ENCODE measurements at places on chromosomes 1 and 21.

- no peak for DNase-seq
These were observed 32.2 kb downstream of the WDR4 start for GRCh38 chr21:42847051-42847707.

DNA sequence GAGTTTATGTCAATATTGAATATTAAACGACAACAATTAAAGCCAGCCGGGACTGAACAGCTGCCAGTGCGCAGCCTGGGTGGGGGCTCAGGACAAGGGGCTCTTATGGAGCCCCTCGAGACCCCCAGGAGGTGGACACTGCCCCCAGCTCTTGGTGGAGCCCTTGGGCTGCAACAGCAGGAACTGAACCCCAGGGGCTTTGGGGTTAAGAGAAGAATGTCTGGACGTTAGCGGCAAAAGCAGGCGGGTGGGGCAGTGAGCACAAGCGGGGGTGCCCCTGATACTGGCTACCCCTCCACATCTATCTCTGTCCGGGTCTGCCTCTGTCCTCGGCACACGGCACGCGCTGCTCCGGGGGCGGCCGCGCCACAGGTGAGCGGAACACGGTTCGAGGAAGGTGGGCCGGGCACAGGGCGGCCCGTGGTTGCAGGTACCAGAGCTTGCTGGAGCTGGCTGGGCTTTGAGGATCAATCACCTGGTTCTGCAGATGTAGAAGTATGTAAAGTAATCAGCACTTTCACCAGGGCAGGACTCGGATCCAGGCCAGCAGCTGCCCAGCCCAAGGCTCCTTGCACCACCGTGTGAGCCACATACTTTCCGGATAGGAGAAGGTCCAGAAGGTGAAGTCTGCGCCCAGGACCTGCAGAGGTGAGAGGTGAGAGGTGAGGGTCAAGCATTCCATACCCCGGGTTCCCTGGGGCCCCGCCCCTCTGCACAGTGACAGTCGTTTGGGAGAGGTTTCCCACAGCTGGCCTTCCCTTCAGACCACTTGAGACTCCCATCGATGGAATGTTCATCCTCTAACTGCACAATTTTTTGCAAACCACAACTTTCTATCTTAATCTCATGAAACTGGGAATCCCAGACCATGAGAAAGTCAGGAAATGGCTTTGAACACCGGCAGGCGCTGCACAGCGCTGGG is 12.4 kb upstream of the POFUT2 start:
- no peak for DNase-seq

DNA sequence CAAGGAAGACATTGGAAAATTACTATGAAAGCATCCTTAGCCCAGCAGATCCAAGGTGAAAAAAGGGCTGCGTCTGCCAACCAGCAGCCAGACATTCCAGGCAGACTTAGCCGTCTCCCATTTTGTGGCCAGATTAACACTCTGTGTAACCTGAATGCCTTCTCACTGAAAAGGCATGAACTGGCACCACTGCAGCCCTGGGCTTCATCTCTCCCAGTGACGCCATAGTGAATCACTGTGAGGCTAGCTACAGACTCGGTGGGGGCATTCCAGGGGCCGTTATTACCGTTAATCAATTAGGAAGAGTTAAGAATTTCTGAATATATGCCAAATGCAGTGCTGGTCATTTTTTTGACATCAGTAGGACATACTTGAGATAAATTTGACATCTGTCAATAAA is 627.4 kb downstream of the LMO4 start:
- DNase-seq = no peak

- no peak for DNase-seq
These were observed 81.4 kb upstream of the ETV3 start for GRCh38 chr1:157219600-157219999.

DNA sequence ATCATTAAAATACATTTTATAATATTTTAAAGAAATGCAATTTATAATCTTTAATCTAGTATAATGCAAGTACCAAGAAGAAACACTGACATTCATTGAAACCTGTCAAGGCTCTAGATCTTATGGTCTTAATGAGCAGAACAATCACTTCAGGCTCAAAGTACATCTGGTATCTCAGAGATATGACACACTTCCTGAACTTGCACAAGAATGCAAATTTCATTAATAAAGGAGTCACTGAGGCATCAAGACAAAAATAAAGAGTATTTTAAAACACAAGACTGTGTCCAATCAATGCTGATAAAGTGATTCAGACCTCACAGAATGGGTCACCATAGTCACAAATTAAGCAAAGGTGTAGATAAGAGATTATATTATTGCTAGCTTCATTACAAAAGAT is 178.1 kb downstream of the AK5 start:
- DNase-seq = peak; percentile 38

DNA sequence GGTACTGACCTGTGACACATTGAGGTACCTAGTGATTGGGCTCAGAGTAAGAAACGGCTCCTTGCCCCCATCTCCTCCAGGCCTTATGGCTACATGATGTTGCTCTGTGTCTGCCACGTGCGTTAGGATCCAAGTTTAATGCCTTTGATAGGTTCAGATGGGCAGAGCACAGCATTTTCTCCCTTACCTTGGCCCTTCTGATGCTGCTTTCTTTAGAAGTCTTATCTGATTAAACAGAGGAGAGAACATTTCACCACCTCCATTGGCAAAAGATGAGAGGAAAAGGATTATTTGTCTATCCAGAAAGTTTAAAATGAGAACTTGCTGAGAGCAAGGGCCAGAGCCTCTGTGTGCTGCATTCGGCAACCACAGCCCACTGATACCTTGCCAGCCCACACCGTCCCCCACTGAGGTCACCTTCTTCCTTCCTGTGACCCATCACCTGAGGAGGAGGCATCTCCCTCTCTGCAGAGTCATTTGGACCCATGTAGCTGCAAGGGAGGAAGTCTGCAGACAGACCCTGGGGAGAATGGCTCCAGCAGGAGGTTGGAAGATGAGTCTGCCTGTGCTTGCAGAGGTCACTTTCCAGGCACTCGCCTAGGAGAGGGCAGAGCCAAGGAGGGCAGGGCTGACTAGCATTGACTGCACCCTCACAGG is 16.7 kb downstream of the SHISA4 start:
- DNase-seq = no peak
